ENCODE measurements at places on chromosomes 4 and X.

- no peak for DNase-seq
Measured at GRCh38 chr4:74181219-74181618, 23.3 kb downstream of the MTHFD2L start.

- DNase-seq, result no peak
Measured at GRCh38 chr4:77183777-77184420, 26.9 kb downstream of the CCNG2 start.

DNA sequence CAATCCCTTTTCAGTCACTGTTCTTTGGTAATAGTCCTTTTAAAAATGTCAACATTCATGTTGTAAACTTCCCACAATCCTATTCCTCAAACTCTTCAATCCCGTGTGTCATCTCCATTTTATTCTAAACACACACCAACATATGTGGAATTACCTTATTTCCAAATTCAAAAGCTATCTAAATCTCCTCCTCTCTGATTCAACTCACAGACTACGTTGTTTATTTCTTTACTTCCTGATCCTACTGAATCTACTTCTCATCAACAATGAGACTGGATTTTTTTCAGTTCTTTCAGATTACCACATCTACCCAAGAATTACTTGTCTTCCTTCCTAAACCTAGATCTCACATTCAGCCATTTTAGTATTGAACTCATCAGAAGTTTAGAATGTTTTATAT is 188.2 kb downstream of the GABRB1 start:
- peak; percentile 16 for DNase-seq

GRCh38 chr4:5969777-5970176 is 48.5 kb downstream of the C4orf50 start:
- DNase-seq, result no peak

DNA sequence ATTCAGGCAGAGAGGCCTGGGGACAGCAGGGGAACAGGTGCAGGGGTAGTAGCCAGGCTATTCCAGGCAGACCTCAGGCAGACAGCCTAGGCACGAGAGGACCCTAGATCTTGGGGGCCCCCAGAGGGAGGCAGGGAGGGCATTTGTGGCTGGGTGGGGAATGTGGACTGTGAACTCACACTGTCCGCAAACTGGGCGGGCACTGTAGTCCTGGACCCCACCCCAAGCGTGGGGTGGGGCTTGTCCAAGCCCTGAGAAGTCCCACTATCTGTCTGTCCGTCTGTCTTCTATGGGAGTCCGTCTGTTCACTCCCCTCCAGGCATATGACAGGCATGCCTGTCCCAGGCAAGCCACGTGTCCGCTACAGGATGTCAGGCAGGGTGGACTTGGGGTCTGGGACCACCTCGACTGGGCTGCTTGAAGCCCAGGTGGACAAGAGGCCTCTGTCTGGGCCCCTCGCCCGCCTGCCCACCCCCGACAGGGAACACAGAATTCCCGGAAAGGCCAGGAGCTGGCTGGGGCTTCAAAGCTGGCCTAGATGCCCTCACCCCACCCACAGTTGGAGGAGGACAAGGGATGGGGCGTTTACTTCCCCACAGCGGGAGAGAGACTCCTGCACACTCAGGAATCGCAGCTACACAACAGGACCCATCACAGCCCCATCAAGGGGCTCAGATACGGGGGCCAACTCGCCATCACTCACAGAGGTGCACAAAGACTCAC is at the start of gene SLC38A5:
SLC38A5 (minus strand) TSS at position 151 of the 723 bp plus-strand sequence. CDS start 2,336 bp downstream, outside the sequence.
- no peak for DNase-seq

GRCh38 chrX:110006161-110006560 is 3.2 kb downstream of the TMEM164 start:
- DNase-seq, result no peak

DNA sequence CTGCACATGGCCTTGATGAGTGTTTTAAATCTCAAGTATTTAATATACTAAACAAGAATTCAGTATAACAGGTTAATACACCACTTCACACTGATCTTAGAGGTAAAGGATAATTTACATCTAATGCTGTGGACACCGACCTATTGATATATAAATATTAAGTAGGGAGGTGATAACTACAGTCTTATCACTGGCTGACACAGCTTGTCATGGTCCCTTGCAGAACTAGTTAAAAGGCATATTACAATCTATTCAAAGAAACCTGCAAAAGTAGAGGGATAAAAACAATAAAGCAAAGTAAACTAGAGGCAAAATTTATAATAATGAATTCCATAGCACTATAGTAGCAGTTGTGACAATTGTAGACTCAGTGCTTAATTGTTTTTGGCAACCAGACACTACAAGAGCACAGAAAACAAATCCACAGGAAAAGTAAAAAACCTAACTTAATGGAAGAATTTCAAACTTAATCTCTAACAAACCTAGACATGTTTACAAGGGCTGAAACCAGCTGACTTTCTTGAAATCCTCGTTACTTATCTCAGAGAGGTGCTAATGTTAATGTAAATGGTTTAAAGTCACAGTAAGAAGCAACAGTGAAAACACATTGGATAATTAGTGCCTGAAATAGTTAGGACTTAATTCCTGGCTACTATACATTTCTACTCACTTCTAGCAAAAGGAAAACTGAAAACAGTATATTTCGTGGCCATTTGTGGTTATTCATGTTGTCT is 25.0 kb downstream of the MFAP3L start:
- no peak for DNase-seq

DNA sequence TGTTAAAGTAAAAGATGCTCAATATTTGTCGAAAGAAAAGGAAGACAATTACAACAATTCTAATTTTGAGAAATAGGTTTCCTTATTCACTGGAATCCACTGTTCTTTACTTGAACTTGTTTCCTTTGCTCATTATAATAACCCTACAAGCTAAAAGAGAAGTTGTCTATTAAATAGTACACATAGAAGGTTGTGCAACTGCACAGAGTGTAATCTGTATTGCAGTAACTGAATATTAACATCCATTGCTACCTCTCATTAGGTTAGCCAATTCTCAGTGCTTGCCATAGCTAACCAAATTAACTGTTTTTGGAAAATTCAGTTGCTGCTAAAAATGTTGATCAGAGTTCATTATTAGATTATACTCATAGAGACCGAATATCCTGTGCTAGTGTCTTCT is 120.0 kb downstream of the PDLIM5 start:
- DNase-seq, result no peak

DNA sequence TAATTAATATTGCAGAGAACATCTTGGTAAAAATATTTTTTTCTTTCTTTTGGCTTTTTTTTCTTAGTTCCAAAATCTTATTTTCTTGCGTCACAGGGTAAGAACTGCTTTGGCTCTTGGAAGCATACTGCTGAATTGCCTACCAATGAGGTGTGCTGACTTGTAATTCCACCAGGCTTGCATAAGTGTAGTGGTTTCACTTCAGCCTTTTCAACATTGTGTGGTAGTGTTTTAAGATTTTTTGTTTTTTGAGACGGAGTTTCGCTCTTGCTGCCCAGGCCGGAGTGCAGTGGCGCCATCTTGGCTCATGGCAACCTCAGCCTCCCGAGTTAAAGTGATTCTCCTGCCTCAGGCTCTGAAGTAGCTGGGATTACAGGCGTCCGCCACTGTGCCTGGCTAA is 42.4 kb downstream of the N4BP2 start:
- no peak for DNase-seq

GRCh38 chr4:17058536-17058915 is 160.1 kb upstream of the LDB2 start:
- no peak for DNase-seq

GRCh38 chr4:5968246-5968645 is 50.0 kb downstream of the C4orf50 start:
- DNase-seq, result no peak

- no peak for DNase-seq
Measured at GRCh38 chrX:2513121-2513664, 12.4 kb upstream of the DHRSX start.

DNA sequence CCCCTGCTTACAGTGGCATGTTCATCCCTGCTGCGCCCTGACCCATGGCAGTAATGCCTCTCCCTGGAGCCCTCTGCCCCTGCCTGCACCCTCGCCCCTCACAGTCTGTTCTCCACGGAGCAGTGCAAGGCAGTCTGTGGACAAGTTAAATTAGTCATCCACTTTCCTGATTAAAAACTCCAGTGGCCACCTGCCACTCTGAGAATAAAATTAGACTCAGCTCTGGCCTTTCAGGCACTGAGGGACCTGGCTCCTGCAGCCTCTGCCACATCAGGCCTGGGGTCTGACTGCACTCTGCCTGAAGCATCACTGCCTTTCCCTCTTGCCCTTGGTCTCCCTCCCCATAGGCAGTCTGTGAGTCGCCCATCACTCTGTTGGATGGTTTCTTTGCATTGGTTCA is 53.6 kb downstream of the GRK4 start:
- DNase-seq, result no peak

DNA sequence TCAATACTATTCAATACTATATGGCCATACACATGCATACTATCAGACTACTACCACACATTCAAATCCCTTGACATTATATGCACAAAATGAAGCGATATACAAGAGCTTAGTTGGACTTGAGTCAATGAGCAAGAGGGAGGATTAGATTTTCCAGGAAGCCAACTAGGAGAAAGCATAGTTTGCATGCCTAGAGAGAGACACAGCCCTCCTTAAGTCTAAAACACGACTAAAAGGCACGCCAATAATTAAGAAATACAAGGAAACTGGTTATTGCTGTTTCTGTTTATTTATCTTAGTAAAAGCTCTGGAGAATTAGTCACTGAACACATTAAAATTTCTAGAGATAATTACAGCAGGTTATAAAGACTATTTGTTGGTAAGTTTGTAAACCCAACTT is 21.8 kb downstream of the MBNL3 start:
- peak; percentile 11 for DNase-seq

GRCh38 chr4:127188847-127189246 is 443.9 kb upstream of the INTU start:
- DNase-seq, result no peak

- DNase-seq, result no peak
Measured at GRCh38 chr4:80133240-80133783, 60.3 kb upstream of the ANTXR2 start.

- no peak for DNase-seq
Measured at GRCh38 chr4:184740980-184741391, 7.1 kb upstream of the CENPU start.

- DNase-seq, result peak; percentile 14
Measured at GRCh38 chrX:57918750-57919436, 8.6 kb upstream of the ZXDA start.

DNA sequence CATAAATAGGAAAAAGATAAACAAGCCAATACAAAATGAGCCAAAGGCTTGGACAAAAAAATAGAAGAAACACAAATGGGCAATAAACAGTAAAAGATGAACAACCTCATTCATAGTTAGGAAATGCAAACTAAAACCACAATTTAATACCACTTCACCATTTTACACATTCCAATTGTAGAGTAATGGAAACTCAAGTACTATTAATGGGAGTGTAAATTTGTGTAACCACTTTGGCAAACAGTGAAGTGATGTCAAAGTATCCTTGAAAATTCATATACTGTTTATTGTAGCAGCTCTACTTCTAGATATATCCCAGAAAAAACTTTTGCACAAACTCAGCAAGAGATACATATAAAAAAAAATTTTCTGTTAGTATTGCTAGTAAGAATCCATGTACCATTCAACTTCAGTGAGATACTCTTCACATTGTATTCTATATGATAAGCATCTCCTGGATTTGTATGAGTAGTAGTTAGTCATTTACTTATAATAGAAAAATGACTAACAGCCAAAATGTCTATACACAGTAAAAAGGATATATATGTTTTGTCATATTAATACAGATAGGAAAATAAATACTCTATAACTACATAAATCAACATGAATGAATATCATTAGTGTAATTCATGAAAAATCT is 229.8 kb downstream of the DKK2 start:
- no peak for DNase-seq

- no peak for DNase-seq
Measured at GRCh38 chr4:139851133-139851532, 185.5 kb downstream of the MGST2 start.

DNA sequence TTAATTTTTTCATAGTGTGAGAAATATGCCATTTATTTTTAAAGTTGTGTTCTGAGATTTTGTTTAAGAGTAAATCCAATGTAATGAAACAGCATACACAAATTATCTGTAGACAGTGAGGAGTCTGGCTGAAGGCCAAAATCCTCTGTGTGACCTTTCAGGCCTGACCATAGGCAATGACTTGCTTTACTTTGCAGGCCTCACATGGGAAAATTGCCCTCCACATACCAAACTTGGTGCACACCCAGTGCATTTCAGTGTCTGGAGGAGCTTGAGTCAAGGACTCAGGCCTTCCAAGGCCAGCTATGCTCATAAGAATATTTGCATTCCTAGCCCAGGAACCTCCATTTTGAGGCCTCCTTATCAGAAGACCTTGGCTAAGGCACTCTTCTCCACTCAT is 430.1 kb downstream of the GABRG1 start:
- no peak for DNase-seq

- DNase-seq, result no peak
Measured at GRCh38 chr4:6937201-6937600, 27.6 kb downstream of the TBC1D14 start.

GRCh38 chrX:130100180-130100579 is 10.1 kb downstream of the ELF4 start:
- no peak for DNase-seq

DNA sequence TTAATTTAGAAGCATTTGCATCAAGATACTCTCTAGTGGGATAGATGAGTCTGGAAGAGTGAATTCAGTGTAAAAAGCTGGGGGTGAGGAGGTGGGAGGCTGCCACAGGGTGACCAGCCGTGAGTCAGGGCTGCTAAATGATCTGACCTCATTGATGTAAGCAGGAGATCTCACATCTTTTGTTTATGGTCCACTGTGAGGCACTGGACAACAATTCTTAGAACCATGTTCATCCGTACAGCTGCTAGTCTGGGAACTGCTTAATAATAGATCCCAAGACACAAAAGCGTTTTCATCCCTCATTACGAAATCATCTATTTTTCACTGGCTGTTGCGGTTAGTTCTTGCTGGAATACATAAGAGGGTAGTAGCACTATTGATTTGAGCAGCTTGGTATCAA is 14.1 kb downstream of the KLF3 start:
- no peak for DNase-seq

DNA sequence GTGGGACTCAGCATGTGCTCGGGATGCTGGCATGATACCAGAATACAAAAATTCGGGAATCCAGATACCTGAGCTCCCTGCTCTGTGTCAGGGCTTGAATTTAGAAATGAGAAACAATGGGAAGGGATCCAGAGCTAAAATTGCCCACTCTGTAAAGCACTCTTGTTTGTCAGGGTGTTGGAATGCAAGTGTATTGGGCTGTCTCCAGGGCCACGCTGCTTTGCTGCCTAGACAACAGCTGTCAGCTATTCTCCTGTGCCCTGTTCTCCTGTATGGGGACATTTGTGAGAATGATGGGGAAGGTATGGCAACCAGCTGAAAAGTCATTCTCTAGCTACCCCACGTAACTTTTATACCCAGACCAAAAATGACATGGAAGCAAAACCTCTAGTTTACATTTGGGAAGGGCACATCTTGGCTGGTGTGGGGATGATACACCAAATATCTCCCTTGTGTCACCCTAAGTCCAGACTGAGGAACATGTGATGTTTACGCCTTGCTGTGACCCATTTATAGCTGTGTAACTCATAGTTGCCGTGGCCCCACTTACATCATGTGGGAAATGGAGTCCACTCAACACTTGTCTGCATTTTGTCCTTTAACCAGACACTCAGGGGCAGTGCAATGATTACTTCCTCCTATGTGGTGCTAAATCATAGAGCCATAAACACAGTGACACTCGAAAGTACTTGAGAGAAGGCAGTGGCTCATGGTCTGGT is 46.6 kb downstream of the SMPX start:
- DNase-seq, result no peak

- no peak for DNase-seq
Measured at GRCh38 chrX:21764008-21764407, 6.1 kb upstream of the SMPX start.

All from H4 (cell line).